Naive B cell (primary cell): ENCODE measurements at places on chromosomes 1 and 21. TPM values are rescaled to one million over a fixed set of nuclear protein-coding genes. Genes with fewer than 3 reads are reported as not detected.

DNA sequence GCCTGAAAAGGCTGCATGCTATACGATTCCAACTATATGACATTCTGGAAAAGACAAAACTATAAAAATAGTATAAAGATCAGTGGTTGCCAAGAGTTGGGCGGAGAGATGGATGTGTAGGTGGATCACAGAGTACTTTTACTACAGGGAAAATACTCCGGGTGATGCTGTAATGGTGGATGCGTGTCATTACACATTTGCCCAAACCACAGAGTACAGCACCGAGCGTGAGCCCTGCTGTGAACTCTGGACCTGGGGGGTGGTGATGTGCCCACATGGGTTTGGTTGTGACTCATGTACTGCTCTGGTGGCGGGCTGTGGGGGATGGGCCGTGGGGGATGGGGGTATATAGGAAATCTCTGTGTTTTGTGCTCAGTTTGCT is 162.7 kb upstream of the COL6A1 start:
- H3K27ac ChIP-seq, result no peak overlapping the region
- H3K36me3 ChIP-seq, result no peaks in the 10 kb centered on the region
- H3K27me3 ChIP-seq, result peaks cover 27% of the 10 kb centered on the region
- DNase-seq, result no peak

- H3K4me3 ChIP-seq, result no peak overlapping the region
- no peaks in the 10 kb centered on the region for H3K27me3 ChIP-seq
- H3K4me1 ChIP-seq, result peaks cover 12% of the 10 kb centered on the region
Measured at GRCh38 chr1:21909787-21910503, 27.2 kb downstream of the HSPG2 start.

DNA sequence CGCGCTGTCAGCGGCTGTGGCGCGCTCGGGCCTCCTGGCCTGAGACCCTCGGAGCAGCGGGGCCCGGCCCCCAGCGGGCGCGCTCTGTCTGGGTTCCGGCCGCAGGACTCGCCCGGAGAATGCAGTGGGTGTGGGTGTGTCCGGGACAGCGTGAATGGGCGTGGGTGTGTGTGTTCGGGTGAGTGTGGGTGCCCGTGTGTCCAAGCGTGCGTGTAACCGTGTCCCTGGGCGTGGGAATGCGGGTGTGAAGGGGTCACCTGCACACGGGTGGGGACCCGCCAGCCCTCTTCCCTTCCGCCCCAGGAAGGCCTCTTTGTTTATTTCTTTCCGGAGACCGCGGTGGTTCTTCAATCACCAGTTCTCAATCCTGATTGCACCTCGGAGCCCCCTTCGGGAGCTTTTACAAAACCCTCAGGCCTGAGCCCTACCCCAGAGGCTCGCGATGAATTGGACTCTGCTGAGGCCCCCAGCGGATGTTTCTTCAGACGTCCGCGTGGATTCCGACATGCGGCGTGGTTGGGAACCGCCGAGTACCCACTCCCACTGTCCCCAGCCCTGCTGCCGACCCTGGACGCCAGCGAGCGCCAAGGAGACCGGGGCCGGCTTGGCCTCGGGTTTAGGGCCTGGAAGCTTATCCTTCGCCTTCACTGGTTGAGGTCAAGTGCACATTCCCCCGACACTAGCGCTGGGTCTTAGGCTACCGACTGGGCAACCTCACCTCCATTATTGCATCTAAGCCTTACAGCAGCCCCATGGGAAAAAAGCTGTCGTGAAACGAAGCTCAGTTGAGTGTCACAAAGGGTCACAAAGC is 19.3 kb downstream of the SERTAD4 start:
- peaks cover 21% of the 10 kb centered on the region for H3K4me1 ChIP-seq
- DNase-seq, result no peak
- peak overlapping the region; percentile 95 for H3K4me3 ChIP-seq
- peaks cover 60% of the 10 kb centered on the region for H3K27me3 ChIP-seq
- peak overlapping the region; percentile 85 for H3K27ac ChIP-seq

- H3K4me1 ChIP-seq, result peaks cover 32% of the 10 kb centered on the region
- H3K27me3 ChIP-seq, result peaks cover 3% of the 10 kb centered on the region
- no peaks in the 10 kb centered on the region for H3K36me3 ChIP-seq
- no peak for DNase-seq
- no peak overlapping the region for H3K27ac ChIP-seq
Measured at GRCh38 chr1:89762386-89762778, 58.5 kb upstream of the LRRC8D start.

- H3K4me1 ChIP-seq, result peaks cover 28% of the 10 kb centered on the region
- peak overlapping the region; percentile 87 for H3K4me3 ChIP-seq
- DNase-seq, result no peak
Measured at GRCh38 chr1:224114787-224115175, 870 bp downstream of the FBXO28 start.

- H3K4me1 ChIP-seq, result no peaks in the 10 kb centered on the region
- no peak for DNase-seq
- no peak overlapping the region for H3K27ac ChIP-seq
- H3K4me3 ChIP-seq, result no peak overlapping the region
- H3K27me3 ChIP-seq, result peaks cover 41% of the 10 kb centered on the region
Measured at GRCh38 chr1:29466258-29466657, 229.9 kb downstream of the PTPRU start.

The MAP10 gene
- polyA plus RNA-seq, result 1.7 TPM

The S100A4 gene
- polyA plus RNA-seq, result 167 TPM
